ENCODE measurements at places on chromosomes 2 and 18.

GRCh38 chr18:72652990-72653593, 109.0 kb upstream of the CBLN2 start:
- DNase-seq = peak; percentile 66

- DNase-seq = no peak
Measured at GRCh38 chr2:5782103-5782502, 89.9 kb downstream of the SOX11 start.

- DNase-seq = no peak
Measured at GRCh38 chr2:218003981-218004419, 1.2 kb upstream of the TNS1 start.

DNA sequence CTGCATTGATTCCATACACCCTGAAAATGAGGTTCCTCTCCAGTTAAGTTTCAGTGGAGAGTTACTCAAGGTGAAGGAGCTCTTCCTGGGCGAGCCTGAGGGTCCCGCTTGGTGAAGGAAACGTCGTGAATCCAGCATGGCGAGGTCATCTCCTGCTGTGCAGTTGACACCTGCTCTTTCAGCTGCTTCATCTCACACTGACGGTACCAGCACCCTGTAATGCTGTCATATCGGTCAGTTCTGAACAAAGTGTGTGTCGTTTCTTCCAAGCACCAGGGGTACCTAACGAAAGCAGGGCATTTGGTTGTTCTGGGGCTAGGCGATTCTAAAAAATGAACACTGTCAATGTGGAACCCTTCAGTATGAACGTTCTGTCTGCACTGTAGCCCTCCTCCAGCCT, 52.6 kb downstream of the ITGB1BP1 start:
- DNase-seq = no peak

- peak; percentile 59 for DNase-seq
Measured at GRCh38 chr18:74116633-74117554, 30.7 kb downstream of the FBXO15 start.

- no peak for DNase-seq
Measured at GRCh38 chr18:13374468-13375301, 156.1 kb downstream of the LDLRAD4 start.

GRCh38 chr2:56985609-56986008, 801.8 kb downstream of the CCDC85A start:
- DNase-seq = no peak

DNA sequence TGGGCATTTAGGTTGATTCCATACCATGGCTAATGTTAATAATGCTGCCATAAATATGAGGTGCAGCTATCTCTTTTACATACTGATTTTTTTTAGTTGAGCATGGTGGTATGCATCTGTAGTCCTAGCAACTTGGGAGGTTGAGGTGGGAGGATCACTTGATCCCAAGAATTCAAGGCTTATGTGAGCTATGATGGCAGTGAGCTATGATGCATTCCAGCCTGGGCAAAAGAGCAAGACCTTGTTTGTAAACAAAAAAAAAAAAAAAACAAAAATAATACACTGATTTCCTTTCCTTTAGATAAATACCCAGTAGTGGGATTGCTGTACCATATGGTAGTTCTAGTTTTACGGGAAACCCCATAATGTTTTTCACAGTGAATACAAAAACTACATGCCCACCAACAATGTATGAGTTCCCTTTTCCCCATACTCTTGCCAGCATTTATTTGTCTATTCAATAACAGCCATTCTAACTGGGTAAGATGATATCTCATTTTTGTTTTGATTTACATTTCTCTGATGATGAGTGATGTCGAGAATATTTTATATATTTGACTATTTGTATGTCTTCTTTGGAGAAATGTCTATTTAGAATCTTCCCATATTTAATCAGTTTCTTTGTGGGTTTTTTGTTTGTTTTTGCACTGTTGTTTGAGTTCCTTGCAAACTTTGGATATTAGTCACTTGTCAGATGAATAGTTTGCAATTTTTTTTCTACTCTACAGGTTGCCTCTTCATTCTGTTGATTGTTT, 281.0 kb upstream of the KYNU start:
- no peak for DNase-seq

- DNase-seq = no peak
Measured at GRCh38 chr2:224951723-224952481, 90.4 kb downstream of the DOCK10 start.

DNA sequence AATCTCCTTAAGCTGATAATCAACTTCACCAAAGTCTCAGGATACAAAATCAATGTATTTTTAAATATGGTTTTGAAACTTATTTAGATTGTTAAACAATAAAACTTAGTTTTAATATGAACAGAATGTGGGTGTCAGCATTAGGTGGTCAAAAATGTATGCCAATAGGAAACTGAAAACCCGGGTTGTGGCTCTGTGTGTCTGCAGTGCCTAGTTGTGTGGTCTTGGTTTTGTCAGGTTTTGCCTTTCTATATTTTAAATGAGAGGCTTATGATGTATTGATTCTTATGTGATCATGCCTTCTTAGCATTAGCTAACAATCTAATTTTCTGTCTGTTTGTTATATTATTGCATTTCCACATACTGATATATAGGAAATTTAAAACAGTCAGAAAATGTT, 227.8 kb downstream of the ZNF407 start:
- DNase-seq = no peak

- no peak for DNase-seq
Measured at GRCh38 chr2:120620025-120620793, 115.5 kb upstream of the GLI2 start.

GRCh38 chr2:69717861-69718273, 24.1 kb upstream of the ANXA4 start:
- no peak for DNase-seq

DNA sequence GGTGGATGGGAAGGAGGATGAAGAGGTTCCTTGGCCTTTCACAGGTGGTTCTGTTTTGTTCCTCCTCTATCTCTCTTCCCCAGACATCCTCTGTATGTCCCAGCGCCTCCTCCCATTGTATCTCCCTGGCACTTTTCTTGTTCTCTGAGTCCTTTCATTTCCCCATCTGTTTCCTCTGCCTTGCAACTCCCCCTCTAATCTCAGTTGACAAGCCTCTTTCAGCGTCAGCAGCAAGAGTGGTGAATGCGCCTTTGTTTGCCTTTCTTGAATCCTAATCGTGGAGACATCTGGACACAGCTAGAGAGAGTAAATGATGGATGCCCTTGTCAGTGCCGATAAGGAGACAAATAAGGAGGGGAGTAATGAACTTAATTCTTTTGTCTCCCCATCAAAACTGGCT, 167.0 kb downstream of the NDUFA10 start:
- DNase-seq = no peak

GRCh38 chr18:22277758-22278157, 108.4 kb downstream of the GATA6 start:
- no peak for DNase-seq

GRCh38 chr2:27409321-27410073, at the start of gene PPM1G:
Gene PPM1G, minus strand, starts transcription at chr2:27409591. Its CDS starts 169 bp downstream, at chr2:27409422.
- DNase-seq = peak; percentile 98

DNA sequence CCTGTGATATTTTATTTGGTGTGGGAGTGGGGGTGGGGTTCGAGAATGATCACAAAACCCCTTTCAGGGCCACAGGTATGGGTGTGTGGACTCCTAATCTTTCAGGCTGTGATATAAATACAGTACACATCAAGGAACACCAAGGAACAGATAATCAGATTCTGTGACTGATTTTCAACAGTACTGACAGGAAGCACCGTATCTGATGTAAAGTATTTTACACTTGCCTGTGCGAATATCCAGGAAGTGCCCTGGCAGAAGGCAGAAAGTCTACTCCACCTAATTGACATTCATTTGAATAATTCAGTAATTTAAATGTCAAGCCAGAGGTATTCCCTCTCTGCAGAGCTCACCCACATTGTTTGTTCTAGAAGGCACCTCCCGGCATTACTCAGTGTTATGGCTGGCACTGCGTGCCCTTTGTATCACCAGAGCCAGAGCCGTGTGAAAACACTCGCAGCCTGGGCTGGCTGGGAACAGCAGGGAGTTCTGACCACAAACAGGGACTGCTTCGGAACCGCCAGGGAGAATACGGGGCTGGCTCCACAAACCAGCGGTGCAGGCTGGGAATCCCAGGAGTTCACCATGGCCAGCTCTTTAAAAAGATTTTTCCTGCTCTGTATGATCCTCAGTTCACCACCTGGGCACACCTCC, 91.8 kb downstream of the ACVR1 start:
- DNase-seq = no peak

- DNase-seq = peak; percentile 74
Measured at GRCh38 chr2:196293751-196294515, 122.6 kb upstream of the STK17B start.

GRCh38 chr2:200788121-200788718, 23.5 kb upstream of the BZW1 start:
- no peak for DNase-seq

DNA sequence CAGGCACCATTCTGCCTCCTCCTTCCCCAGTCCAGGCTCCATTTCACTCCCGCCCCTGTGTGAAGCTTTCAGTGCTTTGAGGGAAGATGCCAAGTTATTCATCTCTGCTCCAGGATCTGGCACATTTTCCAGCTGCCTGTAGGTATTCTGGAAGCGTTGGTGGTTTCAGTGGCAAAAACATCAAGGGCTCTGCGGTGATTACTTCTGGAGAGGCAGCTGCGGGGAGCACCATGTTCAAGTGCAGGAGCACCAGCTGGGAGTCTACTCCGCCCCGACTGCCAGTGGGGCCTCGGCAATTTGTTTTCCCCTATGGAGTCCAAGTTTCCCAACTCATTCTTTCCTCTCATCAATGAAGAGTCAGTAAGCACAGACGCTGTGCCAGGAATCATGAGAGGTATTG, 211.7 kb downstream of the CLIP4 start:
- no peak for DNase-seq

DNA sequence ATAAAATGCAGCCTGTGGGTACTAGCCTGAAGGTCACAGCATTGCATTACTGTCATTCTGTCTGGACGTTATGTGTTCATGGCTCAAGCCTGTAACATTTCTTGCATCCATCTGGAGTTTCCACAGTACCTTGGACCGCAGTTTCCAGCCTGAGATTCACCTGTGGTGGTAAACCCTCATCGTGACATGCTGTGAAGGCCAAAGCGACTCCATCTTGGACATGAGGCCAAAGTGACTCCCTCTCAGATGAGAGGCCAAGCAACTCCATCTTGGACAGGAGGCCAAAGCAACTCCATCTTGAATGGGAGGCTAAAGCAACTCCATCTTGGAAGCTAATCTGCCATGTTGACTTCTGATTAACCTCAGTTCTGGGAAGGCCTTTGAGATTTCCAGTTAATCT, 257.7 kb upstream of the MYT1L start:
- no peak for DNase-seq

GRCh38 chr2:28377195-28377816, 15.4 kb upstream of the FOSL2 start:
- no peak for DNase-seq

GRCh38 chr2:203759690-203760365, 53.4 kb downstream of the CD28 start:
- no peak for DNase-seq

GRCh38 chr18:44941516-44941915, 260.8 kb downstream of the SETBP1 start:
- DNase-seq = no peak

DNA sequence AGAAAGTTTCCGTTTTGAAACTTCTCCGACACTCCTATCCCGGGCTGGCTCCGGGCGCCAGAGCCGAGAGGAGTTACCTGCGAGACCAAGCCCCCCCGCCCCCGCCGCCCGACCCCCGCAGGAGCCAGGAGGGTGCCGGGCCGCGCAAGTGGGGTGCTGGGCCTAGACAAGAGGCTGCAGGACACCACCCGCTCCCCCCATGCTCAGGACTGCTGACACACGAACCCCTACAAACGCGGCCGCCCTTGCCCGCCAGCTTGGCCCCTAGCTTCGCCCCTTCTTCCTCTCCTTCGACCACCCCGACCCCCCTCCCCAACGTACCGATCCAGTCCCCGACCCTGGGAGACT, 497 bp downstream of the PLA2R1 start:
- peak; percentile 5 for DNase-seq

- DNase-seq = no peak
Measured at GRCh38 chr2:165576409-165577154, 107.1 kb downstream of the CSRNP3 start.

GRCh38 chr2:156342254-156343095, 10.0 kb upstream of the NR4A2 start:
- DNase-seq = peak; percentile 96

DNA sequence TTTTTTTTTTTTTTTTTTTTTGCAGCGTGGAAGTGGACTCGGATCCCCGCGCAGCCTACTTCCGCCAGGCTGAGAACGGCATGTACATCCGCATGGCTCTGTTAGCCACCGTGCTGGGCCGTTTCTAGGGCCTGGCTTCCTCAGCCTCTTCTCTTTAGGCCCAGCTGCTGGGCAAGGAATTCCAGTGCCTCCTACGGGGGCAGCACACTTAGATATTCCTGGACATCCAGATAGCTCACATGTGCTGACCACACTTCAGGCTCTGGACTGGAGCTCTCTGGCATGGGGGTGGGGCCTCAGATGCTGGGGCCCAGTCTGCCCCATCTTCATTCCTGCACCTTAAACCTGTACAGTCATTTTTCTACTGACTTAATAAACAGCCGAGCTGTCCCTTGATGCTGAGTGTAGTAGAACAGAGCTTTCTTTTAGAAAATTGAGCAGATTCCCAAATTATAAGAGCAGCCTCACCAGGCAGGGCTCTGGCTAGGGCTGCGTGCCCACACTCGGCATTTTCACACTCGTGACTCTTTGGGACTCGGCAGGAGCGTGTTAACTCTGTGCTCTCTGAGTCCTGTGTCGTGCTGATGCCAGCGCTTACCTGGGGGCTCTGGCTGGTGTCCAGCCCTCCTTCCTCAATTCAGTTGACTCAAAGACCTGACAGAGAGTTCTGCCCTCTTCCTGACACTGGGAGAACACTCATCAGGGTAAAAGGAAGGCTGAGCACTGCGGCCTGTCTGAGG, 19.3 kb downstream of the SLC30A3 start:
- DNase-seq = no peak

DNA sequence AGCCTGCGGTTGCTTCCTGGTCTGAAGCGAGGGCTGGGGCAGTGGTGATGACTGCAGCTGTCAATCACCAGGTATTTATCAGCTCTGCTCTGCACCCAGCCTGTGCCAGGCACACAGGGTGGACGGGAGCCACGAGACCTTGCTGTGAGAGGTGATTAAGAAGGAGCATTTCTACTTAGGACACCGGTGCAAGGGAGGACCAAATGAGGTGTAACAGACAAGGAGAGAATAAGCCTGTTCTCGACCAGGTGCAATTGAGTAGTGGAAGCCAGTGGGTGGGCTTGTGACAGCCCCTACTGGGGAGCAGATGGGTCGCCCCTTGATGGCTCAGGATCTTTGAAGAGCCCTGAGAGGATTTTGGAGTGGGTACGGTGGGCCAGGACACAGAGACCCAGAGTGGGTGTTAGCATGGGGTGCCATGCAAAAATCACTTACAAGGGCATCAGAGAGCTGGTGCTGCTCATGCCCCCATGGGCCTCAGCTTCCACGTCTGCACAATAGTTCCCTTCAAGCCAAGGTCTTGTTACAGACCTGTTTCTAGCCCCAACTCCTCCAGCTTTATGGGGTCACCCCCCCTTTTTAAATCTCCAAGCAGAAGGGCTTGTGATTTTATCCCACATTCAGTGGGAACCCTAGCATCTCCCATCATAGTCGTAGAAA, 24.6 kb downstream of the GPR55 start:
- no peak for DNase-seq

DNA sequence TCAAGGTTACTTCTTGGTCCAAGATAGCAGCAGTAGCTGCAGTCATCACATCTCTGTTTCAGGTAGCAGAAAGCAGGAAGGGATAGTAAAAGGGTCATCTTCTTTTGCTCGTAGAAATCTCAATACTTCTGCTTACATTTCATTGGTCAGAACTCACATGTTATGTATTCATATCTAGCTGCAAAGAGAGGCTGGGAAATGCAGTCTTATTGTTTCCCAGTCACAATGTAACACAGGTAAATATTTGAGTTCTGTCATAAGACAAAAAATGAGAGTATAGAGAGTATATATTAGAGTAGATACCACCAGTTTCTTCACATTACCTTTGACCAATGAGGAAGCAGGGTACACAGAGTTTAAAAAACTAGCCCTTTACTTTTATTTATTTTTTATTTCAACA, 132.4 kb upstream of the ITGA6 start:
- DNase-seq = no peak

Data from hematopoietic multipotent progenitor cell treated with erythropoietin and hydrocortisone succinate and interleukin-3 and kit ligand, for 6 days (in vitro differentiated cells).